Naive B cell (primary cell): ENCODE measurements at places on chromosomes 7 and 10.
A peak's percentile ranks its signal among the peaks of the same experiment; 100 is the strongest.

- no peak for DNase-seq
Observed at GRCh38 chr7:46513447-46513848, 592.4 kb upstream of the IGFBP3 start.

GRCh38 chr10:8138471-8138870, 84.0 kb downstream of the GATA3 start:
- no peak for DNase-seq

DNA sequence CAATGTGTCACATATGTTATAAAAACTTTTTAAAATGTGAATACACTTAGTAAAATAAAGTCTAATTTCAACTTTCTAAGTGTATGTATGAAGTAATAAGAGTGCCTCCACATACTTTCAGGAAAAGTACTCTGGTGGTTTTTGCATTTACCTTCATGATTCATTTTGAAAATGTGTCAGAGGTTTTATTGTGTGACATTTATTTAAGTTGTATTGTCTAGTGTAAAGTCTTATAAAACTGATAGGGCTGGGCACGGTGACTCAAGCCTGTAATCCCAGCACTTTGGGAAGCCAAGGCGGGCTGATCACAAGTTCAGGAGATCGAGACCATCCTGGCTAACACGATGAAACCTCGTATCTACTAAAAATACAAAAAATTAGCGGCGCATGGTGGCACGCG, 226.5 kb downstream of the ITGB1 start:
- DNase-seq, result no peak

- no peak for DNase-seq
Observed at GRCh38 chr7:74526780-74527179, 73.1 kb downstream of the GTF2IRD1 start.

DNA sequence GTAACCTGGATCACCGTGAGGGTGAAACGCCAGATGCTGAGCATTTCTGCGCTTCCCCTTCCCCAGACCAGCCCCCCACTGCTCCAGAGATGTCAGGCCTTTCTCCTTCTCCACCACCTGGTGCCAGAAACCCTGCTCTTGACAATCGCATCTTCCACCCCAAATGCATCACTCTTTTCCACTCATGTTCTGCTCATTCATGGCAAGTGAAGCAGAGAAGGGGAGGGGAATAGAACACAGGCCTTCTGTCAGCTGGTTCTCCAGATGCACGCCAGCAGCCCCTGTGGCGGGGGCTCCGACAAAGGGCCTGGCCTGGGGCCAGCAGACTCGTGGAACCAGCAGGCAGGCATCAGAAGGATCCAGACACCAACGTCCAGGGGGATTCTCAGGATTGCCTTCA, 68.5 kb upstream of the SVIL start:
- DNase-seq, result no peak

DNA sequence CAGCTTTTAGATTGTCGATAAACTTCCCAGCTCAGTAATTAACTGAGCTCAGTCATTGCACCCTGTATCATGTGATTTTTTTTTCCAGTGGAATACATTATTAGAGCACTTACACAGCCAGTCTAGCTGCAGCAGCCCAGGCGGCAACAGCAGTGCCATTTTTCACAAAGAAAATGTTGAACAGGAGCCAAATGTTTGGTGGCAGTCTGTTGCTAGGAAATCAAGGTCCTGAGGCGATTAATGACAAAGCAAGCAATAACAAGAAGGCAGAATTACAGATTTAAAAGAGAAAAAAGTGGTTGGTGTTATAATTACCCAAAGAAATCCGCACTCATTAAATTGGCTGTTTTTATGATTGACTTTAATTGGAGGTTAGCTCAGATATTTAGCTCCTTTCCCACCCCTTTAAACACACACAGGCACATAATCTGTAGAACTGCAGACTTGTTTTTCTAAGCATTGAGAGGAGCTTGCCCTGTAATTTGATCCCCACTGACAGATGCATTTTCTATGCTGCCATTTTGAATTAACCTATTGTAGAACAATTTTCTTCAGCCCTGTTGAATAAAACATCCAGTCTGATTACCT, 267.4 kb downstream of the ADK start:
- no peak for DNase-seq

GRCh38 chr7:1523844-1524243, 6.7 kb upstream of the MAFK start:
- no peak for DNase-seq

GRCh38 chr10:102508506-102508905, 4.7 kb downstream of the SUFU start:
- DNase-seq, result no peak

- no peak for DNase-seq
Observed at GRCh38 chr10:82660986-82661385, 786.0 kb downstream of the NRG3 start.

GRCh38 chr7:106891548-106892410, 26.7 kb downstream of the PIK3CG start:
- no peak for DNase-seq

- no peak for DNase-seq
Observed at GRCh38 chr10:36003031-36003600, 361.0 kb upstream of the FZD8 start.

DNA sequence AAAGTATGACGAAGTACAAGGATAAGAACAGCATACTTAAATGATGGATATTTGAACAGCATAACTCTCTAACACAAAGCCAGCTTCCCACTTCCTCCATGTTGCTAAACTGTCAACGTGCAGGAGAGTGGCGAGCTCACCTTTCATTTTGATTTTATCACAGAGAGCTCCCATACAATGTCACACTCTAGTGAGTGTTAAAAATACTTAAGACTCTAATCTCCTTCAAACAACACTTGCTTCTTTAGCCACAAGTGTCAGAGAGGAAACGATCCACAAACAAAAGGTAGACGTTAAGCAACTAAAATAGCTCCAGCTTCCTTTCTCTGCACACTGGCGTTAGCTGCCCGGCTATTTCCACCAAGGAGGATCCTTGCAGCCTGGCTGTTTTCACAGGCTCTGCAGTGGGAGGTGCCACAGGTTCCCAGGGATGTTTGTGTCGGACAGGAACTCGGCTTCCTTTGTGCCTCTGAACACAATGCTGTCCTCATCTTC, 194.6 kb downstream of the COBL start:
- DNase-seq, result no peak

- no peak for DNase-seq
Observed at GRCh38 chr10:99558708-99559107, 26.0 kb downstream of the NKX2-3 start.

DNA sequence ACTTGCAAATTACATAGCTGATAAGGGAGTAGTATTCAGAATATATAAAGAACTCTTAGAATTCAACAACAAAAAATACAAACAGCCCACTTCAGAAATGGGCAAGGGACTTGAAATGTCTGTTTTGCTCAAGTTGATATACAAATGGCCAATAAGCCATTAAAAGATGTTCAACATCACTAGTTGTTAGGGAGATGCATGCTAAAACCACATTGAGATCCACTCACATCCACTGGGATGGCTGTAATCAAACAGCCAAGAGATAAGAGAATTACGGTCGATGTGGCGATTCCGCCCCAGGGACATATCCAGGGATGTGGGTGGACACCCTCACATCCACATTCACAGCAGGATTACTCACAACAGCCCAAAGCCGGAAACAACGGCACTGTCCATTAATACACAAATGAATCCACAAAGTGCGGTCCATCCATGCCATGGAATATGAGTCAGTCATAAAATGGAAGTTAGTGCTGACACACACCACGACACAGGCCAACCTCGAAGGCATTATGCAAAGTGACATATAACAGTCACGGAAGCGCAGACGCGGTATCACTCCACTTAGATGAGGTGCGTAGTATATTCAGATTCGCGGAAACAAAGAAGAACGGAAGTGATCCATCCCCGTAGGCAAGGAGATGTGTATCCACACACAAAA, 227.8 kb downstream of the DNAJB6 start:
- DNase-seq, result no peak

- DNase-seq, result no peak
Observed at GRCh38 chr7:101772508-101773211, 44.8 kb upstream of the CUX1 start.

GRCh38 chr10:119525116-119525515, 17.4 kb downstream of the RGS10 start:
- DNase-seq, result no peak

DNA sequence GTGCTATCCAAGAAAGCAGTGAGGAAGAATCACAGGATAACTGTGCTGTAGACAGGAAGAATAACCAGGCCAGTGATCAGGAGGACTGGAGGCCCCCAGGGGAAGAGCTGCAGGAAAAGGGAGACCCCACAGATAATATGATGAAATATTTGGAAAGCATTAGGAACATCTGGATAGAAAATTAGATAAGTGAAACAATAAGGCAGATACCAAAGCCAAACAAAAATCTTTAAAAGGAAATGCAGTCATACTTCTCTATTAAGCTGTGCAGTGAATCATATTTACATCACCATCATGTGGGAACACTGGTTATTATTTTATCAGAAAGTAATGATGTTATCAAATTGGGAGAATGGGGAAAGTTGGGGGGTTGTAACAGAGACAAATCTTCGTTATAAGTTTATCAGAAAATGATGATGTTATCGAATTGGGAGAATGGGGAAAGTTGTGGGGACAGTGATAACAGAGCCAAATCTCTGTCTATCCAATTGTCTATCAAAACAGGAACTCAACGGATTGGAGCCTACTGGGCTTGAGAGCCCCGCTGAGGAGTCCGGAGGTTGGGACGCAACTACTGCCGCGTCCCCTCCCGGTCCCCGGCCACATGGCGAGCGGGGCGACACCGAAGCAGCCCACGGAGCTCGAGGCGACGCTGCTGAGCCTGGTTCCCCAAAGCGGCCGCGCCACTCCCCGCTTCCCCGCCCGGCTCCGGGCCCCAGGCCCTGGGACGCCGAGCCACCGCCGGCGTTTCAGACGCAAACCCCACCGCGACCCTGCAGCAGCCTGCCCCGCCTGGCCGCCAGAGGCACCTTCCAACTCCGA, 14.0 kb upstream of the RALA start:
- DNase-seq, result peak; percentile 30

DNA sequence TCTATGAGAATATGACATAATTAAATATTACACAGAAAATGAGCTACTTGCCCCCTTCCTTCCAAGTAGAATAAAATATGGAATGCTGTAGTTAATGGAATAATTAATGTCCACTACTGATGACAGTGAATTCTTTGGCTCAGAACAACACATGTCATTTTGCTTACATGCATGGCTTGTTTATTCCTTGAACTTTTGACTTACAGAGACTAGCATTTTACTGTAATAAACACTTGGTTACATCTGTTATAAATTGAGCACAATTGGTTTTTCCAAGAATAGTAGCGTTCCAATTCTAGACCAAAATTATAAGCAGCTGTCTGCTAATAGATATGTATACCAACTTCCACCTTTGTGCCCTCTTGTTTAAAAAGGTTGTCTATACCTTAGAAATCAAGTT, 286.7 kb downstream of the OTUD1 start:
- no peak for DNase-seq

- no peak for DNase-seq
Observed at GRCh38 chr7:18053177-18053928, 25.7 kb upstream of the PRPS1L1 start.

DNA sequence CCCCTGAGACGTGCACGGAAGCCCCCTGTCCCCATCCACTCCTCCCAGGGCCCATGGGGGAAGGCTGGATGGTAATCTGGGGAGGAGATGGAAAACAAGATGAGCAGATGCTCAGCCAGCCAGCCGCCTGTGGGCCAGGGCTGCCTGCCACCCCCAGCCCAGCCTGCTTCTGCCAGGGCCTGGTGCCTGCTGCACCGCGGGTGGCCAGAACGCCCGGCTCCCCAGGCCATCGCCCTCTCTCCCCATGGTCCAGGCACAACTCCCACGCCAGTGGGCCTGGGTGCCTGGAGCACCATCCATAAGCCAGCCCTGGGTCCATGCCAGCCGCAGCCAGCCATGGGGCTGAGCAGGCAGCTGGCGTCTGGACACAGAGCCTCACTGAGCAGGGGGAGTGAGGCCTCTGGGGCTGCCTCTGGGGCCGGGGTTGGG, 57.2 kb upstream of the ELN start:
- DNase-seq, result no peak

DNA sequence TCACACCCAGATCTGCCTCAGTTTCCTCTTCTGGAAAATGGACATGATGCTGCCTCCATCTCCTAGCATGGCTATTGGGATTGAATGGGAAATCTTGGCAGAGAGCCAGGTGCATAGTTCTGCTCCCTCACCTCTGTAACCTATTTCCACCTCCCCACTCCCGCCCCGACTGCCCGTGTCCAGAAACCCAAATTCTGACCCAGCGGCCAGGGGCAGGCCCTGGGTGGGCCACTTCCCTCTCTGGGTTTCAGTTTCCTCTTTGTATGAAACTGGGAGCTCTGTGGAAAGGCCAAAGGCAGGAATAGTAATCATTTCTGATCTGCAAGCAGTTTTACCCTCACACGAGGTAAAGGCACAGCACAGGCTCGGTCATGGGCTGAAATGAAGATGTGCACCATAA, 74.1 kb upstream of the DUSP5 start:
- no peak for DNase-seq

- DNase-seq, result no peak
Observed at GRCh38 chr7:139875821-139876241, 46.8 kb downstream of the TBXAS1 start.

GRCh38 chr7:108328174-108328651, 128.0 kb downstream of the NRCAM start:
- DNase-seq, result no peak

DNA sequence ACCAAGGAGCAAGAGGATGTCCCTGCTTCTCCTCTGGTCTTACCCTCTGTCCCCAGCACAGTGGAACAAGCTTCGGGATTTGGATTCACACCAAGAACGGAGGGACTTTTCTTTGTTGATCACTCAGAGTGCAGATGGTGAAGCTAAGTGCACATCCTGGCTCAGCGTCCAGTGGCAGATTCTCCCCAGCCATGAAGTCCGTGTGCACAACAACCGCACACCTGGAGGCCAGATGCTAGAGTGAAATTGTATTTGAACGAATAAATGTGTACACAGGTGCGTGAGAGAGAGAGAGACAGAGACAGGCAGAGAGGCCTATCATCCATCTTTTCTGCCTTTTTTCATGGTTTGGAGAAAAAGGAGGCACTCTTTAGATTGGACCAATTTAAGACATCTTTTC, 31.5 kb downstream of the ASB13 start:
- no peak for DNase-seq

DNA sequence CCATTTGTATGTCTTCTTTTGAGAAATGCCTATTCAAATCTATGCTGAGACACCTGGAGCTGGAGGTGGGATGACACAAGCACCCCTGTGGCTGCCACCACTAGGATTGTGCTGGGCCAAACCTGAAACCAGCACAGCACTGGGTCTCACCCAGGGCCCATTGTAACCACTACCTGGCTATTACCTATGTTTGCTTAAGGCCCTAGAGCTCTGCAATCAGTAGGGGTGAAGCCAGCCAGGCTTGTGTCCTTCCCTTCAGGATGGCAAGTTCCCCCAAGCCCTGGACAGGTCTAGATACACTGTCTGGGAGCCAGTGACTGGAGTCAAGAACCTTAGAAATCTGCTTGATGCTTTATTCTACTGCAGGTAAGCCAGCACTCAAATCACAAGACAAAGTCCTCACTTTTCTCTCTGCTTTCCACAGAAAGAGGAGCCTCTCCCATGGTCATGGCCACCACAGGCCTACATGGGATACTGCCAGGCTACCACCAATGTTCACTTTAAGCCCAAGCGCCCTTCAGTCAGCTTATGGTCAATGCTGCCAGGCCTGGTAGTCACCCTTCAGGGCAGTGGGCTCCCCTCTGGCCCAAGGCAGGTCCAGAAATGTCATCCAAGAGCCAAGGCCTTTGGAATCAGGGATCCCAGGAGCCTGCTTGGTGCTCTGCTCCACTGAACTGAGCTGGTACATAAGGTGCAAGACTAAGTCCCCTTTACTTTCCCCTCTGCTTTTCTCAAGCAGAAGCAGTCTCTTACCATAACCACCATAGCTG, 105.3 kb downstream of the BMS1 start:
- DNase-seq, result no peak
